Activated T-helper 1 cell treated with anti-CD3 and anti-CD28 coated beads, Interleukin-12 subunit alpha, Interleukin-12 subunit beta, Interleukin-2, Interleukin-4 antibody, amounts not matched to agents 30 ng/mL and 10 ng/mL and 1 ng/mL, durations not matched to agents 14 hours and 24 hours and 36 hours (primary cell): ENCODE measurements at places on chromosomes 5 and 9.

- no peak for DNase-seq
Measured at GRCh38 chr5:28648108-28648507, 1609.7 kb upstream of the CDH9 start.

- no peak for DNase-seq
Measured at GRCh38 chr9:2502760-2503159, 118.8 kb upstream of the VLDLR start.

DNA sequence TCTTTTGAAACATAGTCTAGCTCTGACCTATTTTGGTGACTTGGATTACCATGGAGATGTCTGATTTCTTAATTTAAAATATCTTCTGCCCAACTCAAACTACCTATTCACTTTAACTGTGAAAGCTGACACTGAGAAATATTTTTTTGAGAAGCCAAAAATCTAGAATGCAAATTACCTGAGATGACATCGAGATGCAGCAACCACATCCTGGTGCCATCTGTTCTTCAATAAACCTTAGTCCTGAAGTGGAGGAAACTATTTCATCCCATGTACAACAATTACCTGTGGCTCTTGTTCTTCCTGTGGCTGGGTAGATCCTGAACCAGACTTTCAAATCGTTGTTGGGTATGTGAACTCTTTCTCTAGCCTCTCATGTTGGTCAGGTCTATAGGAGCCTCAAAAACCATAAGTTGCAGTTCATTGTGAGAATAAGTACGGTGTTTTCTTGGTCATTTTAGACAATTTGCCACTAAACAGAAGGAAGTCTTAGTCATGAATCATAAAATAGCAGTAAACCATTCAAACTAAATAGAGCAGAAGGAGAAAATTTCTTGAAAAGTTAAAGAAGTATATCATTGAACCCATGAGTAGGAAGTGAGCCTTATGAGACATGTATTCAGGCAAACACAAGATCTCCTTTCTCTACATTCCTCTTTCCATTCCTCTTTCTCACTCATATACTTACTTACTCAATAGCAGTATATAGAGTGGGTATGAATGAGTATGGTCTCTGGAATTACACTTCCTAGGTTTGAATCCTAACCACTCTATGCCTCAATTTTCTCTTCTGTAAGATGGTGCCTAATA, 176.0 kb downstream of the HMHB1 start:
- no peak for DNase-seq

DNA sequence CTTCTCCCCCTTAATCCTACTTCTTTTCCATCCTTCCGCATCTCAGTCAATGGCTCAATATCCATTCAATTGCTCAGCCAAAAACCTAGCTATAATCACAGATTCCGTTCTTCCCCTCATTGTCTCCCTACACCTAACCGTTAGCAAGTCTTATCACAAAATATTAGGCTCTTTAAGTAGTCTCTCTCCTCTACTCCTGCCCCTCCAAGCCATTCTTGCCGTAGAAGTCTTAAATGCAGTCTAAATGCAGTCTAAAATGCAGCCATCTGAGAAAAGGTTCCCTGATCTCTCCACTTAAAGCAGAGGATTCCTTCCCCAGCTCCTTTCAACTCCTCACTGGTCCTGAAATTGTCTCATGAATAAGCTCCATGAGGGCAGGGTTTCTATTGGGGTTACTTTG, 57.8 kb downstream of the ELL2 start:
- no peak for DNase-seq

GRCh38 chr5:76960004-76960625, 7.3 kb downstream of the CRHBP start:
- DNase-seq, result no peak

DNA sequence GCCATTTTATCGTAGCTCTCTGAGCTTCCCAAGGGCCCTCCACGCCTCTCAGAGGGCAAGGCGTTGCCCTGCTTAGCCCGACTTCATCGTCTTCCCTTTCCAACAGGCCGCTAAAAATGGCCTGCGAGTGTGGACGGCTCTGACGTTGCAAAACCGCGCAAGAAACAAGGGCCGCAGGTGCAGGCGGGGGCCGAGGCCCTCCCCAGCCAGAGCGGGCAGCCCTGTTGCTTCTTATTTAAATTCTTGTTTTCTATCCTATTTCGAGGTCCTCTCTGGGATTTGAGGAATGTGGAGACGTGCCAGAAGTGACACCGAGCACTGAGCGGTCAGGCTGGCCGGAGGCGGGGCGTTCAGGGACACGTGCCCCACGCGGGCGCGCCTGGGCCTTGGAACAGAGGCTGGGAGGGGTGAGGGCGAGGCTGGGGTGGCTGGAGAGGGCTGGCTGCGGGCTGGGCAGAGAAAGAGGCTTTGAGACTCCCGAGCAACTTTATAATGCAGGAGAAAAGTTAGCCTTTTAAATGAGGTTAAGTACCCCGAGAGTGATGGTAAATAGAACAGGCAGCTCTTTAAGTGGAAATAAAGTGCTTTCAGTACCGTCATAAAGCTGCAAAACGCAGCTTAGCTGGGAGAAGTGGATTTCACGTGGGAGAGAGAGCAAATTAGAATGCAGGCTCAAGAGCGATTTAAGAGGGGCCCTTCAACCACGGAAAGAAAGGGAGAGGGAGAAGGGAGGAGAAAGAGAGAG, 243.6 kb downstream of the AUH start:
- DNase-seq, result no peak

DNA sequence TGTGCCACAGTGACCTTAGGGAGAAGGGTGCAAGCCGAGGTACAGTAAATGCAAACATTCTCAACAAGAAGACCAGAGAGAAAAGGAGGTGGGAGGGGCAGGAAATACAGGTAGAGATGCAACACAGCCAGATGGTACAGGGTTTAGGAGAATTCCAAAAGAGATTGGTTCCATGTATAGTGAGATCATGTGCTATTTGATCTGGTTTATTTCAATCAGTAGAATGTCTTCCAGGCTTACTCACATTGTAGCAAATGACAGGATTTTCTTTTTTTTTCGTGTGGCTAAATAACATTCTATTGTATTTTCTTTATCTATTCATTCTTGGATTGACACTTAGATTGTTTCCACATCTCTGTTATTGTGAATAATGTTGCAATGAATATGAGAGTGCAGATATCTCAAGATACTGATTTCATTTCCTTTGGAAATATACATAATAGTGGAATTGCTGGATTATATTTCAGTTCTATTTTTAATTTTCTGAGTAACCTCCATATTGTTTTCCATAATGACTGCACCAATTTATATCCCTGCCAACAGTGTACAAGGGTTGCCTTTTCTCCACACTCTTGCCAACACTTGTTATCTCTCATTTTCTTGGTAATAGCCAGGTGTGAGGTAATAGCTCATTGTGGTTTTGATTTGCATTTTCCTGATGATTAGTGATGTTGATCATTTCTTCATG, 107.8 kb upstream of the GAS1 start:
- DNase-seq, result no peak

- no peak for DNase-seq
Measured at GRCh38 chr9:77830618-77831285, 182.6 kb upstream of the GNA14 start.

- DNase-seq, result no peak
Measured at GRCh38 chr9:37438359-37438758, 15.9 kb downstream of the GRHPR start.

DNA sequence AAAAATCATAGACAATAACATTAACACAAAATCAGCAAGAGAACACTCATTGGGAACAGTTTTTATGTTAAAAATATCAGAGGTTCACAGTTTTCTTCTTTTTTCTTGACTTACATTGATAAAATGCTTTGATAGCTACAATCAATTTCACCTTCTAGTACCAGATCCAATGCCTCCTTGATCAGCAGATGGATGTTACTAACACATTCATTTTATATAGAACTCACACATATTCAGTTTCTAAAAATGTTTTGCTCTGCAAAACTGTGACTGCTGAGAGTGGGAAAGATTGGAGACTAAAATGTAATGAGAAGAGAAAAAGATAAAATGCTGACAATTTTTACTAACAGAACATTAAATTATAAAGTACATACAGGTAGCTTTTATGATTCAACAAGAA, 143.1 kb downstream of the TTC39B start:
- DNase-seq, result no peak

DNA sequence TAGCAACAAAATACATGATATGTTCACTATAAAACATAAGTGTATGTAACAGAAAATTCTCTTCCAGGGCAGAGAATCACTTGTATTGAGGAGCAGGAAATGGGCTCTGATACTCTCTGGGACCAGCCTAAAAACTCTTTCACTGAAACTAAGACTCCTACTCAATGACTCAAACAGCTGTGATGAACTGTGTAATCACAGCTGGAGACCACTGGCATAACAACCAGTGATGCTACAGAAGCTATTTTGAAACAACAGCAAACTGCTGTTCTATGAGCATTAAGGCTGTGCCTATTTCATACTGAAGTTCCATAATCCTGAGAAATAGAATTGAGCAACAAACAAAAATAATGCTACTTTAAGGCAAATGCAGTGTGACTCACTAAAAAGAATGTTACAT, 594.0 kb downstream of the HINT1 start:
- DNase-seq, result no peak

GRCh38 chr9:133035669-133036068, 4.9 kb downstream of the GTF3C5 start:
- no peak for DNase-seq

- no peak for DNase-seq
Measured at GRCh38 chr9:81874931-81875330, 53.3 kb upstream of the SPATA31D4 start.

DNA sequence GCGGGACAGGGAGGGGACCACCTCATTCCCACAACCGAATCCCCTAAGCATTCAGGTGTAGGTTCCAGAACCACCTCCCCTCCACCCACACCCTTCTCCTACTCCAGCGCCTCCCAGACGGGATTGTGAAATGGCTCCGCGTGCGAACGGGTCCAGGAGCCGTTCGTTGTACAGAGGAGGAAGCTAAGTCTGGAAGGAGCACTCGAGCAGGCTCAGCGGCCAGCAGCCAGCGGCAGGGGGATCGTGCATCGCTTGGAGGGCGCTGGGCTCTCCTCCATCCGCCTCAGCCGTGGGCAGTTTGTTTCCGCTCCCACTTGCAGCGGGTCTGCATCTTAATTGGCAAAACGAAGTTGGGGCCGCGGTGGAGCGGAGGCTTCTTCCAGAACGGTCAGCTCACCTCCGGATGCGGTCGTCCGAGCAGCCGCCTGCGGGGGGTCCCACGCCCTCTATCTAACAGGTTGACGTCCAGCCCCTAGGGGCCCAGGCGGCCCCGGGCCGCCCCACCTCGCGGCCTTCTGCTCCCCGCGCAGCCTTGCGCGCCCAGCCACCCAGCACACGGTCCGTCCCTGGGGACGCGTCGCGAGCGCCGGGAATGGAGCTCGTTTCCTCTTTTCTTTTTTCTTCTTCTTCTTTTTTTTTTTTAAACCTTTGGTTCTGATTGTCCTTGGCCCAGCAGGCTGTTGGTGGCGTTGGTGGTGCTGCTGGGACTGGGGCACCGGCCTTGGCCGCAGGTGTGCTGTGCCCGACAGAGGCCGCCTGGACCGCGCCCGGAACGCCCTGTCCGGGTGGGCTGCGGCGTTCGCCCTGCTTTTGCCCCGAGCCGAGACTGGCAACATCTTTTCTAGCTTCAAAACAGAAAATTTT, 3.9 kb upstream of the BARX1 start:
- DNase-seq, result no peak

GRCh38 chr5:135599421-135600151, 20.8 kb upstream of the CXCL14 start:
- no peak for DNase-seq

DNA sequence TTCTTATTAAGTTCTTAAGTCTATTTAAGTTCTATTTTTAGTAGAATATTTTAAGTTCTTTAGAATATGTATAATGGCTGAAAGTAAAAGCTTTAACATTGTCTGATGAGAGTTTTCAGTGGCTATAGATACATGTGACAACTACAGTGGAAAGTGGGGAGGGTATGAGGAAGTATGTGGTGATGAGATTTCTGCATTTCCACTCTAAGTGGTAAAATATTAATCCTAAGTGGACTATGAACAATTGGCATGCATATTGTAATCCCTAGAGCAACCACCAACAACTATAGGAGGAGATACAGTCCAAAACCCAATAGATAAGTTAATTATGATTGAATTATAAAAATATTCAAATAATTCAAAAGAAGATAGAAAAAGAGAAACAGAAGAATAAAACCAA, 183.6 kb downstream of the GADD45G start:
- no peak for DNase-seq

DNA sequence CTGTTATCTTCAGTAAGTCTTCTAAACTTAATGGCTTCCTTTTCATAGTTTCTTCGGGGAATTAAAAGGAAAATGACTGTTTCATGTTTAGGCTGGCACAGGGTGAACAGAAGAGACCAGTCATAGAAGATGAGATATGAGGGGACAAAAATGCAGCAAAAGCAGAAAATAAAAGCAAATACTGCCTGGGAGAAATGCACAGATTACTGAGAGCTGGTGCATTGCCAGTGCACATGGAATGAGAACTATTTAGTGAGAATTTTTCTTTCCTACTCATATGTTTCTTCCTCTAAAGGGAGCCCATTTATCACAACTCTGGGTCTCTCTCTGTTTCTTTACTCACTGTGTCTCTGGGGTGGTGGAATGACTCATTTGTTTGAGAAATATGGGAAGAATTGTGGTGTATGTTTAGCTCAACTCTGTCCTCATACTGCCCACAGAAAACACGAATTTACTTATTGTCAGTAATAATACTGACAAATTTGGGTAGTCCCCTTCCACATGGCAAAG, 25.9 kb upstream of the ANKRD55 start:
- no peak for DNase-seq

DNA sequence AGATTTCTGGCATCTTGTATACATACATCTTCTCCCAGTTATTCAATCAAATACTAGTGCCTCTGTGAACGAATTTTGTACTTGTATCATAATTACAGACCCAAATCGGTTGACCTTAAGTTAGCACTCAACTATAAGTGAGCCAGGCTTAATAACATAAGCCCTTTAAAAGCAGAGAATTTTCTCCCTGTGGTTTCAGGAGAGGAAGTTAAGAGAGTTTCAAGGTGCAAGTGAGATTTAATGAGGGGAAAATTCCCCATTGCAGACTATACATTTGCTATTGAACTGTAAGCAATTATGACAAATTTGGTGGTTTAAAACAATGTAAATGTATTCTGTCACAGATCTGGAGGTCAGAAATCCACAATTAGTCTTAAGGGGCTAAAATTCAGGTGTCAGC, 261.9 kb upstream of the NREP start:
- DNase-seq, result no peak

- no peak for DNase-seq
Measured at GRCh38 chr5:176364765-176365350, 429 bp upstream of the ARL10 start.

GRCh38 chr5:174991847-174992246, 267.5 kb downstream of the MSX2 start:
- no peak for DNase-seq

- no peak for DNase-seq
Measured at GRCh38 chr5:97133101-97133500, 9.3 kb downstream of the LIX1 start.
